Mammary epithelial cell (primary cell): ENCODE measurements at places on chromosomes 3 and 15. TPM values are rescaled to one million over a fixed set of nuclear protein-coding genes. Genes with fewer than 3 reads are reported as not detected.

- DNase-seq, result no peak
Measured at GRCh38 chr3:185188816-185189215, 36.0 kb upstream of the C3orf70 start.

GRCh38 chr3:34248352-34248751 lies 449.9 kb downstream of the PDCD6IP start:
- no peak for DNase-seq

DNA sequence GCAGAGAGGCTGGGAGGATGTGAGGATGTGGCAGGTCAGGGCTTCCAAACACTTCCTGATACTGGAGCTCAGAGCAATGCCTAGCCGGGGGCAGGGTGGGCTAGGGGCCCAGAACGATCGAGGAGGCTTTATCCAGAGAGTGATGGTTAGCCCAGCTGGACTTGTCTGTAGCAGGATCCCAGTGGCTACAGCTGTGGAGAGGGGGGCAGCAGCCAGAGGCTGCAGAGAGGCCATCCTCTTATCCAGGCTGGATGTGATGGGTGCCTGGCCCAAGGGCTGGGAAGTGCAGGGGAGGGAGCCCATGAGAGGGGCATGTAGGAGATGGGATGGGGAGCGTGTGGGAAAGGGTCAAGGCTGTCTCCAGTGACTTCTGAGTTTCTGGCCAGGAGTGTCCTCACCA lies 4.6 kb downstream of the PARP3 start:
- DNase-seq, result no peak

DNA sequence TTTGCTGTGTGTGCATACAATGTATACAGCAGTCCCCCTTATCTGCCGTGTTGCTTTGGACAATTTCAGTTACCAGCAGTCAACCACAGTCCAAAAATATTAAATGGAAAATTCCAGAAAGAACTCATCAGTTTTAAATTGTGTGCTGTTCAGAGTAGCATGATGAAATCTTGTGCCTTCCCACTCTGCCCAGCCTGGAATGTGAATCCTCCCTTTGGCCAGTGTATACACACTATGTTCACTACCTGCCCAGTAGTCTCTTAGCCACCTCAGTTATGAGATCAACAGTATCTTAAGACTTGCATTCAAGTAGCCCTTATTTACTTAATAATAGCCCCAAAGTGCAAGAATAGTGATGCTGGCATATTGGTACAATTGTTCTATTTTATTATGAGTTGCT lies 133.6 kb upstream of the ABHD17C start:
- no peak for DNase-seq

The INAFM2 gene
- total RNA-seq, result 28.0 TPM

The AGBL1 gene
- not detected for total RNA-seq
